ENCODE measurements at places on chromosomes 4 and X.

DNA sequence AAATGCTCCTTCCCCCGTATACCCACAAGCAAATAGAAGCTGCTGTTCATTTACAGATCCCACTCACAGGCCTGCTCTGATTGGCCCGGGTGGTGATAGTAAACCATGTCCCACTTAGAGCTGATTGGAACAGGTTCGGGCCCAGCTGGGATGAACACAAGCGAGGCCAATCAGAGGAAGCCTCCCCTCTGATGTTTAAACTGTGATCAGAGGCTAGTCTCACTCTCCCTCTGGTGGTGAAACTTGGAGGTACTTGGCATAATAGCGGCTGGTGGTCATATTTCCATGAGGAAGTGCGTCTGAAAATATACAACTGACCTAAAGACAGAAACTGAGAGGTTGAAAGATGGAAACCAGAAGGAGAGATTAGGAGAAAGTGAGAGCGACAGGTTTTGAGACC lies 51.5 kb upstream of the TRPC3 start:
- no peaks in the 10 kb centered on the region for H3K27me3 ChIP-seq
- H3K27ac ChIP-seq: no peak overlapping the region
- H3K36me3 ChIP-seq: no peaks in the 10 kb centered on the region

- no peaks in the 10 kb centered on the region for H3K36me3 ChIP-seq
- no peak for DNase-seq
- H3K27ac ChIP-seq: no peak overlapping the region
- no peaks in the 10 kb centered on the region for H3K4me1 ChIP-seq
- no peaks in the 10 kb centered on the region for H3K27me3 ChIP-seq
These were observed 15.7 kb upstream of the IL15 start for GRCh38 chr4:141620715-141621114.

- no peak overlapping the region for H3K27ac ChIP-seq
- DNase-seq: no peak
- H3K4me3 ChIP-seq: no peak overlapping the region
- no peaks in the 10 kb centered on the region for H3K36me3 ChIP-seq
These were observed 296.9 kb downstream of the GRID2 start for GRCh38 chr4:92600638-92601037.

DNA sequence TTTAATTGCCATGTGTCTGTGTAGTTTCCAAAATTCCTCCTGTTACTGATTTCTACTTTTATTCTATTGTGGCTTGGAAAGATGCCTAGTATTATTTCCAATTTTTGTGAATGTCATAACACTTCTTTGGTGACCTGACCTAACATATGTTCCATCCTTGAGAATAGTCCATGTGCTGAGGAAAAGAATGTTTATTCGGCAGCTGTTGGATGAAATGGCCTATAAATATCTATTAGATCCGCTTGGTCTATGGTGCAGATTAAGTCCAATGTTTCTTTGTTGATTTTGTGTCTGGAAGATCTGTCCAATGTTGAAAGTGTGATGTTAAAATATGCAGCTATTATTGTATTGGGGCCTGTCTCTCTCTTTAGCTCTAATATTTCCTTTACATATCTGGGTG lies 219.2 kb upstream of the HDX start:
- H3K27me3 ChIP-seq: no peaks in the 10 kb centered on the region
- H3K36me3 ChIP-seq: no peaks in the 10 kb centered on the region
- H3K4me1 ChIP-seq: no peaks in the 10 kb centered on the region
- no peak for DNase-seq
- H3K4me3 ChIP-seq: no peak overlapping the region

DNA sequence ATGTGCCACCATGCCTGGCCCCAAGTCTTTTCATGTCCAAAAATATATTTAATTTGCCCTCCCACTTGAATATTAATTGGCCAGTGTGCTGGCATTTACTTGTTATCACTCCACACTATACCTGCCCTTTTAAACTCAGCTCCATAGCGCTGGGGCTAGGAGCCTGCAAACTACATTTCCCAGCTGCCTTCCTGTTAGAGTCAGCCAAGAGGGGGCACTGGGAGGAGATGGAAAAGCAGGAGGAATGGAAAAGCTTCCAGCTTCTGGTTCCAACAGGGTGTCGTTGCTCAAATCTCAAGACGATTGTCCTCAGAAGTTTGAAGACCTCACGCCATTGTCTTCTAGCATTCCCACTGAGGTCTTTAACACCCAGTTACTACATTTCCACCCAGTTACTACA lies 315.5 kb downstream of the BCOR start:
- no peaks in the 10 kb centered on the region for H3K36me3 ChIP-seq
- H3K27ac ChIP-seq: no peak overlapping the region
- no peak overlapping the region for H3K4me3 ChIP-seq
- H3K27me3 ChIP-seq: no peaks in the 10 kb centered on the region

DNA sequence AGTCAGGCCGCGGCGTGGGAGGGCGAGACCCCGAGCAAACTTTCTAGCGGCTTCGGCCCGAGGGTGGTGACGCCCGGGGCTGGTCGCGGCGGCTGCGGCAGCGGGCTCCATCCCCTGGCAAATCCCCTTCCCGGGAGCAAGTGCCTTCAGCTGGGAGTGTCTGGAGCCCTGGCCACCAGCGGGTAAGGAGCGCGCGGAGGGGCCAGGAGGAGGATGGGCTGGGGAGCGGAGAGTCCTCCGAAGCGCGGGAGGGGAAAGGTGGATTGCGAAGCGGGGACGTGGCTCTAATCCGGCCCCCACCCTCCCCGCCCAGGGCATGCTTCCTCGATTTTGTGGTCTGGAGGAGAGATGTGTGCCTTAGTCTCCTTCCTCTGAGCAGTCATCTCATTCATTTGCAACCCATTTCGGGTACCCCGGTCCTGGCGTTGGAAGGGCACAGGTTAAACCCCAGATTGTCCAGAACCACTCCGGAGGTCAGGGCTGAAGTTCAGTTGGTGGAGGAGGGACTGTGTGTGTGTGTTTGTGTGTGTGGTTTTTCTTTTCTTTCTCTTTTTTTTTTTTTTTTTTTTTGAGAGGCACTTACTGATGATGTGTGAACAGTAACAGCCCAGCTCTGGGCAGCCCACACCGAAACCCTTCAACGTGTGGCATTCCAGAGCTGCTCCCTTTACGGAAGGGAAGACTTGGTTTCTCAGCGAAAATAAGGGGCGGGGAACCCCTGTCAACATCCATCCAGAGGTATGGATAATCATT lies 516 bp downstream of the SGMS2 start:
- H3K27ac ChIP-seq: no peak overlapping the region
- no peaks in the 10 kb centered on the region for H3K36me3 ChIP-seq
- peaks cover 3% of the 10 kb centered on the region for H3K4me1 ChIP-seq
- peak; percentile 67 for DNase-seq

DNA sequence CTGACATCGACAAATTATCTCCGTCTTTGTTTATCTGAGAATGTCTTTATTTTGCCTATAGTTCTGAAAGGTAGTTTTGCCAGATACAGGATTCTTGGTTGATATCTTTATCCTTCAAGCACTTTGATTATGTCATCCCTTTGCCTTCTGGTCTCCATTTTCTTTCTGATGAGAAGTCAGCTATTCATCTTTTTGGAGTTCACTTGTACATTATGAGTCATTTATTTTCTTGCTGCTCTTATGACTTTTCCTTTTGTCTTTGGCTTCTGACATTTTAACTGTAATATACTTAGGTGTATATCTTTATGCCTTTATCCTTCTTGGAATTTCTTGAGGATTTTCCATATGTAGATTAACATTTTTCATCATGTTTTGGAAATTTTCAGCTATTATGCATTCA lies 51.4 kb downstream of the SHROOM4 start:
- no peaks in the 10 kb centered on the region for H3K36me3 ChIP-seq
- no peak overlapping the region for H3K4me3 ChIP-seq
- no peak for DNase-seq
- H3K27me3 ChIP-seq: no peaks in the 10 kb centered on the region
- no peaks in the 10 kb centered on the region for H3K4me1 ChIP-seq
- no peak overlapping the region for H3K27ac ChIP-seq
